Dermis blood vessel endothelial cell (primary cell): ENCODE measurements at places on chromosomes 1 and 21. TPM values are rescaled to one million over a fixed set of nuclear protein-coding genes. Genes with fewer than 3 reads are reported as not detected.
A peak's percentile ranks its signal among the peaks of the same experiment; 100 is the strongest.

- no peak for DNase-seq
Measured at GRCh38 chr1:214423045-214423444, 128.4 kb downstream of the PTPN14 start.

Gene MIS18A
- total RNA-seq, result 6.8 and 11.3 TPM in 2 replicates

DNA sequence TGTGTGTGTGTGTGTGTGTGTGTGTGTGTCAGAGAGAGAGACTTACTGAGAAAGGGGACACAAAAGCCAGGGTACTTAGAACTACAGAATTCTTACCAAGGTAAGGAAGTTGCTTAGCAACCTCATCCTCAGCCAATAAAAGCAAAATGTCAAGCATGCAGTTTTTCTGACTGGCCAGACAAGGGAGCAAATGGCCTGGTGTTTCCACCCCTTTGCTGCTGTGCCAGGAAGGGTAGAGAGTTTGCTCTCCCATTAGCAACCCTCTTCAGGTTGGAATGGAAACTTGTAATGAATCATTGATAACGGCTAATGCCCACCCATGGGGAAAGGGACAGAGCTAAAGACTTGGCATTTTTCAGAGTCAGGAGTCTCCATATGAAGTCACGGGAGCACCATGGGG is 10.6 kb downstream of the RXRG start:
- DNase-seq, result no peak

Gene DENND2C
- 2.9 and 4.0 TPM in 2 replicates for total RNA-seq

- DNase-seq, result peak; percentile 46
Measured at GRCh38 chr1:97396463-97396862, 524.4 kb downstream of the DPYD start.

Gene FCGR3B
- total RNA-seq, result not detected in 2 replicates

- DNase-seq, result peak; percentile 34
Measured at GRCh38 chr1:212514056-212514614, 81.4 kb downstream of the NENF start.

- no peak for DNase-seq
Measured at GRCh38 chr1:236140705-236141446, 1.5 kb upstream of the GPR137B start.

DNA sequence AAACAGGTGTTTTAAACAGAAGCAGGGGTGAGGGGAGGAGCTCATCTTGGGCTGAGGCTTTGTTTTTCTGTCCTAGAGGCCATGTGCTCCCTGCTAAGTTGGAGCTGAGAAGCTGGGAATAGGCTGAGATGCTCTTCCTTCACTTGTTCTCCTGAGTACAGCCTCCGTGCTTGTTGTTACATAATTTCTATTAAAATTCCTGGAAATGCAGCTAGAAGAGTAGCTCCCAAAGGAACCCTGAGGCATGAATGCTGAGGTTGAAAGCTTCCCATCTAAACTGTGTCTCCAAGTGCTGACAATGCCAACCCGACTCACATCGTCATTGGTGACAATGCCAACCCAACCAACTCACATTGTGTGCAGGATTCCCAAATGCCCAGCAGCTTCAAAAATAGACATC is 12.6 kb upstream of the ITPKB start:
- DNase-seq, result no peak

Gene GABRD
- total RNA-seq, result 0.33 and 0.51 TPM in 2 replicates

DNA sequence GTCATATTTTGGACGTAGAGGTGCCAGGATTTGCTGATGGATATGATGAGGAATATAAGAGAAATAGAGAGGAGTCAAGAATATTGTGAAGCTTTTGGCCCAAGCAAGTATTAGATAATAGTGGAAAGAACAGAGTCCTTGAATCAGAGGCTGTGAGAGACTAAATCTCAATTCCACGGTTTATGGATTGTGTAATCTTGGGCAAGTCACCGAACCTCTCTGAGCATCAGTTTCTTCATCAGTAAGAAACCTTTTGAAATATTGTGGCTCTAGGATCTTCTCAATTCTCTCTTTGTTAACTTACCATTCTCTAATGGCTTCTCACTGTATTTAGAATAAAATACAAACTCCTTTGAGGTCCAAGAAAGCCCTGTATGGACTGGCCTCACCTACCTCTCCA is 77.6 kb downstream of the RPS6KA1 start:
- DNase-seq, result no peak

- DNase-seq, result no peak
Measured at GRCh38 chr1:110604586-110605148, 1.5 kb downstream of the KCNA2 start.

Gene SUSD4
- 0.05 and 0.17 TPM in 2 replicates for total RNA-seq

- peak; percentile 92 for DNase-seq
Measured at GRCh38 chr1:221411283-221411682, 330.6 kb downstream of the DUSP10 start.

Gene RPTN
- total RNA-seq, result not detected in 2 replicates

- DNase-seq, result no peak
Measured at GRCh38 chr1:13462682-13463081, 51.1 kb downstream of the LRRC38 start.

DNA sequence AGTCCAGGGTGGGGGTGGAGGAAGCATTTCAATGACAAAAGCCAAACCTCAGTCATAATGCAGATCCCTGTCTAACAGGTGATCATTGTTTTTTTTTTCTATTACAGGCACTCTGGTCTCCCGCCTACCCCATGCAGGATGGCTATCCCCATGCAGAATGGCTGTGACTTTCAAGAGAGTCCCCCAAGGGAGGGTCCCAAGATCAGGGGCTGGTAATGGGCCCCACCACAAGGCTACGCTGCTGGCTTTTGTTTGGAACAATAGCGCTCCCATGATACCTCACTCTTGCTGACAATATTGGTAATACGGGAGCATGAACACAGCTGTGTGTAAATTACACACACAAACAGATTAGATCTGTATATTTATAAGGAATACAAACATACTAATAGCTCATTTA is 119.4 kb downstream of the SLC45A1 start:
- no peak for DNase-seq

GRCh38 chr1:172778456-172779455 is 119.9 kb downstream of the FASLG start:
- peak; percentile 8 for DNase-seq

- DNase-seq, result peak; percentile 57
Measured at GRCh38 chr1:92749024-92749634, 35.8 kb downstream of the EVI5 start.

DNA sequence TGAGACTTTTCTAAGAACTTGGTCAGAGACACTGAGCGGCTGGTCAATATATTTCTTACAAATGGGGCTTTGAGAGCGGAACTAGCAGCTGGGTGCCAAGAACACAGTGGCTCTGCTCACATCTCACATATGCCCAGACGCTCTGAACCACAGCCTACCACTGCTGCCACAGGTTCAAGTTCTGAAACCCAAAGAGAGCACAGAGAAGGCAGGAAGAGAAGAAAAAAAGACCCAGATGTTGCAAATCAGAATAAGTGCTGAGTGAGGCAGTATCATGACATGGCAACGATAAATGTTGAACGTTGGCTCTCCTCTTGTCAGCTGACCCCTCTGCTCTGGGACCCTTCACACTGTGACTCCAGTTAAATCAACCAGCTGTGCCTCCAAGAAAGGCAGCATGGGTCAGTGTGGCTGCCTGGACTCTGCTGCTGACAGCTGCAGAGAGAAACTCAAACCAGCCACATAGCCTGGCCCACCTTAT is 26.4 kb downstream of the HIVEP3 start:
- DNase-seq, result no peak

Gene ZNF697
- total RNA-seq, result 21.1 and 23.1 TPM in 2 replicates

GRCh38 chr1:9603766-9604753 is 15.3 kb downstream of the TMEM201 start:
- DNase-seq, result no peak

DNA sequence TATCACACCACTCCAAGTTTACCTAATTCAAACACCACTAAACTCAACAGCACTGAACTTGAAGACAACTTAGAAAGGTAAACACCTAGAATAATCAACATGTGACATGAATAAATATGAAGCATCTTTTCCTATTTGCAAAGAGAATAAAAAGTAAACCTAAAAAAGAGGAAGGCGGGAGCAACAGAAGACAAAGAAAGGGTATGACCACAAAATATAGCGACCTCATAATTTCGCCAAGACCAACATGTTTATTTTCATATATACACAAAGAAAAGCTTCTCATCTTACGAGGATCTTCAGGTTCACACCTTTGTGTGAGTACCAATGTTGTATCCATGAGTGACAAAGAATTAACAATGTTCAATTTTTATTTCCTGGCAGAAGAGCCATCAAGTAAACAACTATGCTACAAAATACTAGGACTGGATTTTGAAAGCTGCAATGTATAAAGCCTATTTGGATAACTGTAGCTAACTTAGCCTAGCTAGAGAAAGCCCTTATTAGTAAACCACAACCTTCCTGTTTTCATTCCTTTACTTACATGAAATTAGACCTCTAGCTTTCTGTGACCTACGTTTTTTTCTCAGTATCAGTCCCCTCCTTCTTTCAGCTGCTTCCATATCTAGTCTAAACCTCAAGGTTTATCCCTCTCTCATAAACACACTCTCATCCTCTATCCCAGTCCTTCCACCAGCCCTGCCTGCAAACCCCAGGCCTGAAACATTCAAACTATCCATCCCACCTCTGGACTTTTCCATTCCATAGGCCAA is 21.3 kb upstream of the PHTF1 start:
- no peak for DNase-seq
